ENCODE measurements at places on chromosomes 7 and 10.

- no peak for DNase-seq
These were observed 185.2 kb downstream of the AGMO start for GRCh38 chr7:15376600-15376999.

- DNase-seq, result no peak
These were observed 87.1 kb downstream of the DYNC1I1 start for GRCh38 chr7:95859429-95859828.

DNA sequence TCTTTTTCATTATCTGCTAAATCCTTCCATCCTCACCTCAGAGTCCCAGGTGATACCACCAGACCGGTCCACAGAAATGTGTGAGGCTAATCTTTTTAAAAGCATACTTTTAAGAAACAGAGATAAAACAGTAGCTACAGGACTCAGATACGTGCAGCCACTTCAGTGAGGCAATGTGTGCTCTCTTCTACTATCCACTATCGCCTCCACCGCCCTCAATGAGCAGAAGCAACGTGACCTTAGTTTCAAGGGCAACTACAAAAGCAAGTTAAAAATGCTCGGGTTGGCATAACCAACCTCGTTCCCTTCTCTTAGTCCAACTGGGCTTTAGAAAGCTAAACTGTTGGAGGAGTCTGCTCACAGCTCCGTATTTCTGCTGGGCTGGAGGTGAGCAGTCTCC is 4.2 kb downstream of the FGFR2 start:
- DNase-seq, result no peak

- no peak for DNase-seq
These were observed 67.5 kb downstream of the DNAJB9 start for GRCh38 chr7:108637049-108637621.

All from T-helper 2 cell (primary cell).